ENCODE measurements at places on chromosomes 13 and 19.

DNA sequence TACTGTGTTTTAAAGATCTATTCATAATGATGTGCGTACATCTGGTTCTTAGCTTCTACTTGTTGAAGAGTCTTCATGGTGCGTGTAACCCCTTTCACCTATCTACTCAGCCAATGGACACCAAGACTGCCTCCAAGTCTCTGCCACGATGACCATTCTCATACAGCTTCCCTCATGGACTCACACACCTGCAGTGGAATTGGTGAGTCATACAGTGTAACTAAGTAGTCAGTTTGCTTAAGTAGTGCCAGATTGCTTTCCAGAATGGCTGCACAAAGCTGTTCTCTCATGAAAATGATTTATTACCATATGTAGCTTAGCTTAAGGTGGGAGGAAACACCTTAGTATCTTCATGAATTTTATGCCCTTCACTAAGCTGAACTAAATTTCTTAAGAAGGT lies 112.3 kb downstream of the AKAP11 start:
- DNase-seq = no peak

DNA sequence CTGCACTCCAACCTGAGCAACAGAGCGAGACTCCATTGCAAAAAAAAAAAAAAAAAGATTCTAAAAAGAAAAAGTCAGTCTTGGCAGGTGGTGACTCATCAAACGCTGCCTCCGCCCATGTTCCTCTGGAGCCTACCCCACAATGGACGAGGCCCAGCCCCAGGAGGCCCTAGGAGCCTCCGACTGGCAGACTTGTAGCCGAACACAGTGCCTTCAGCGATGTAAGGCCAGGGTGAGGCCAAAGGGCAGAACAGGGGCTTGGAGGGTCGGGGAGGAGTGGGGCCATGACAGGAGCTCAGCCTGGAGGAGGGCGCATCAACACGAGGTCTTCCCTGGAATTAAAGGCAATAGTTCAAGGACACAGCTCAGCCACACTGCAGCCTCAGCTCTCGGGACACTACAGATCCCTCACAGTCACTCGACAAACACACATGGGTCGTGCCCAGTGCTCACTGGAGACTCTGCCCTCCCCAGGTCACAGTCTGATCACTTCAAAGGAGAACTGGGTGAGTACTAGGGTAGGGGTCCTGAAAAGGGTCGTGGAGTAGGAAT lies 5.1 kb downstream of the USE1 start:
- DNase-seq = peak; percentile 79

- peak; percentile 23 for DNase-seq
Observed at GRCh38 chr19:4676955-4677731, 7.0 kb upstream of the MYDGF start.

DNA sequence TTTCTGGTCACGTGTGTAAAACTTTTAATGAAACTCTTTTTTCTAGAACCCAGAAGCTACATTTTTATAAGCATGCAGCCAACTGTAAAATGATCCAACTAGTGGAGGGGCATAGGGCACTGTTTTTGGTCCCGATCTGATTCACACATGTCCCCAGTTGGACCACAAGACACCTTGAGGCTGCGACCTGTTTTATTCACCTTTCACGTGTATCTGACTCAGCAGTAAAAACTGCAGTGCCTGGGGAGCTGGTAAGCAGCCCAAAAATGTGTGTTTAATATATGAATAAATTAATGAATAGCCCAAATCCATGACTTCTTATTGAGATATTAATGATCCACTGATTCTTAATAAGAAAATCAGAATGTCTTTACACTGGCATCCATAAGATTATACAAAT lies 140.4 kb downstream of the COL4A1 start:
- no peak for DNase-seq

GRCh38 chr19:7368456-7368855 lies 19.7 kb downstream of the ARHGEF18 start:
- no peak for DNase-seq

GRCh38 chr13:28885181-28885580 lies 65.0 kb downstream of the MTUS2 start:
- no peak for DNase-seq

GRCh38 chr13:88701551-88701950 lies 1030.4 kb downstream of the SLITRK5 start:
- no peak for DNase-seq

DNA sequence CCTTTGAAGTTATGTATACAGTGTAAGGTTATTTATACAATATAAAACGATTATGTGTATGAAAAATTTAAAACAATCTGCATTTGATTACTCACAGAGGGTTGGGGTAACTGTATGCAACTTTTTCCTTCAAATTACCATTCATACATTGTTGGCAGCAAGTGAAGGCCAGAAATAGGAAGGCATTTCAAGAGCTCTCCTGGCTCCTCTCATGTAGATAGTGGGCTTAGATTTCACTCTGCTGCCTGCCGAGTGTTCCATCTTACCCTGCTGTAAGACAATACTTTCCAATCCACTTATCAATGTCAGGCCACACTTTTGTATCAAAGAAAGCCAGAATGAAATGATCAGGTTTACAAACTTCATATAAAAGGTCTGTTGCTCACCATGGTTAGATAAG lies 245.2 kb downstream of the DNAJC15 start:
- no peak for DNase-seq

DNA sequence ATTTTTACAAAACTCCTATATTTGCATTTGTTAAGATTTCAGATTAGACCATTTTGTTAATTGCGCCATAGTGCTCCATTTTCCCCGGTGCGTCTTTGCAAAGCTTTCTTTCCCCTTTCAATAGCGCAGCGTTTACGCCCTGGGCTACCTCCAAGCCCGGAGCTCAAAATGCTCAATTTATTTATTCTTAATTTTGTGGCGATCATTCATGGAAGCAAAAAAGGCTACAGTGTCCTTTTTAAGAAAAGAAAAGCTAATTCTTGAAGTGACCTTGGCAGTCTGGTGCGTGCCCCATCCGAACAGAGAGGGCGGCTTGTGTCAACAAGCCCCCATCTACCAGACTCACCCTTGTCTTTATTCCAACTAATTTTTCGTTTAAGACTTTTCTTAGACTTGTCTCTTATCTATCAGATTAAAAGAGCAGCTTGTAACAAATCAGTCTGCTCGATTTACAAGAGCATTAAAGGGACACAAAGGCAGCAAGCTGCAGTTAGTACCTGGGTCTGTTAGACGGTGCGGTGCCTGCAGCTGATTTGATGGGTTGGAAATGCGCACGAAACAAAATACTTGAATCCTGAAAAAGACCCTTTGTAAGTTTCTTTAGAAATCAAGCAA lies 30.1 kb downstream of the GSX1 start:
- no peak for DNase-seq

DNA sequence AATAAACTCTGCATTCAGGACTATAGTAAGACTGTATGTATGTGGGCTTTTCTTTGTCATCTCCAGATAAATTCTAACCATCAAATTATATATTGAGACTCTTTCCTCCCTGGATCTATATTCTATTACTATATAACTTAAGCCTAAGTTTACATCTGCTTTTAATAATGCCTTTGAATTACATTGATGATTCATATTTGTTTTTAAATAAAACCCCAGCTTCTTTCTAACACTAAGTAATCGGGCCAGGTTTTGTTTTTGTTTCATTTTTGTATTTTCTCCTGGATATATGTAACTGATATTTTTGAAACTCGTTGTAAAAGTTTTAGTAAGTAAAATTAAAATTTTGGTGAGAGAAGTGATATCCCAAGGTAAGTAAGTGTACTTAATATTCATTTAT lies 1599.1 kb downstream of the PCDH9 start:
- DNase-seq = no peak

DNA sequence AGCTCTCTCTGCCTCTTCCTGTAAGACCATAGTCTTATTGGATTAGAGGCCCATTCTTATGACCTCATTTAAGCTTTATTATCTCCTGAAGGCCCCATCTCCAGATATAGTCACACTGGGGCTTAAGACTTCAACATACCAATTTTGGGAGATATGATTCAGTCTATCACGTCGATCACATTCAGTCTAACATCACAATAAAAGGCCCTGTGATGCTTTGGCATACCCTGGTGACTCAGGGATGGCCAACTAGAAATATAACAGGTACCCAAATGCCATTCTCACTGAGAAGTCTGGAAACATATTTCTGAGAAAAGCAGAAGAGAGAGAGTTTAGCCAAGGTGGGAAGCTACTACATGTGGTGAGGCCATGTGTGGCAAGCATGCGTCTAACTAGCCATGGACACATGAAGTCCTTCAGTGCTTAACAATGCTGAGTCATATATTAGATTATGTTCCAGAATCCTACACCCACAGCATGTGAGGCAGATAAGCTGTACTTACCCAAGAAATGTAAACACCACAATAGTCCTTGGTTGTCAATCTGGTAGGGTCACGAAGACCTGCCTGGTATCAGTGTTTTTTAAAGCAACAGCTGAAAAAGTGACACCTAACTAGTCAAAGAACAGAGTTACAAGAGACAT lies 485.1 kb downstream of the FOXO1 start:
- DNase-seq = peak; percentile 10

- DNase-seq = peak; percentile 5
Observed at GRCh38 chr13:107650081-107650701, 565.1 kb downstream of the LIG4 start.

DNA sequence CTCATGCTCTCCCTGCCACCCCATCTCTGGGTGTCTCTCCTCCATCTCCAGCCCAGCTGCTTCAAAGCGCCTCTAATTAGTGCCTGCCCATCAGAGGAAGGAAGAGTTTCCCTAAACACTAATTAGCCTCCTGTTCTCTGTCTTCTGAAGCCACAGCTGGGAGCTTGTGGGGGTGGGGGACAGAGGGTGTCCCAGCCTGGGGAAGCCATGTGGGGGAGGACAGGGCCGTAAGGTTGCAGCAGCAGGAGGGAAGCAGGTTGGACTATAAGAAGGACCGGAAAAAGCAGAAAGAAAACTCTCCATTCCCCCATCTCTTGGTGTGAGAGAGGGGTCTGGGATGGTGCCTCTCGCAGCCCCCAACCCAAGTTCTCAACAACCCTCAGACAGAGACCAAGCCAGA lies 26.2 kb downstream of the SLC8A2 start:
- DNase-seq = no peak

GRCh38 chr19:50187937-50188336 lies 15.5 kb upstream of the MYH14 start:
- no peak for DNase-seq

GRCh38 chr19:3586127-3586626 lies 899 bp downstream of the GIPC3 start:
- no peak for DNase-seq

DNA sequence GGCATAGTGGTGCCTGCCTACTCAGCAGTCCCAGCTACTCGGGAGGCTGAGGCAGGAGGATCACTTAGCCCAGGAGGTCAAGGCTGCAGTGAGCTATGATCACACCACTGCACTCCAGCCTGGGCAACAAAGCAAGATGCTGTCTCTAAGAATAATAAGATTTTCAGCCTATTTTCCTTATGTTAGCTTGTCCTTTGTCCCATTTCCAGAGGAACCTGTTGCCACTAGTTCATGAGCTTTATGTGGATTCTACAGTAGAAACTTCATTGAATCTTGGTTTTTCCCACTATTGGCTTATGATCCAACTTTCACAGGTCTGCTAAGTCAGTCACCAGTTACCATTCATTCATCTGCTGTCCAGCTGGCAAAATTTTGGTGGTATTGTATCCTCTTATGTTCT lies 18.2 kb downstream of the FFAR2 start:
- no peak for DNase-seq

DNA sequence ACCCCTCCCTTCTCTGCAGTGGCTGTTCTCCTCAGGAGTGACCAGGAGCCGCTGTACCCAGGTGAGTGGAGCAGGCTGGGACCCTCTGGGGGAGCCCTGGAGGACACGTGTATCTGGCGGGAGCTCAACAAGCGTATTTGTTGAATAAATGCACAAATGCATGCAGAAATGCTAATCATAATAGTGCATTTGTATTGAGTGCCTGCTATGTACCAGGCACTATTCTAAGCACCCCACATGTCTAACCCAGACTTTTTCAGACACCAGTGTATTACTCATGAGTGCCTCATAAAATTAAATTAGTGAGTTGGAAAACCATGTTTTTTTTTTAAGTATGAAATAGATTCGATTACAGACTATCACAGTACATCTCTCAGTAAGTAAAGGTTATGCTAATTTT lies 7.9 kb downstream of the HPN start:
- DNase-seq = no peak

DNA sequence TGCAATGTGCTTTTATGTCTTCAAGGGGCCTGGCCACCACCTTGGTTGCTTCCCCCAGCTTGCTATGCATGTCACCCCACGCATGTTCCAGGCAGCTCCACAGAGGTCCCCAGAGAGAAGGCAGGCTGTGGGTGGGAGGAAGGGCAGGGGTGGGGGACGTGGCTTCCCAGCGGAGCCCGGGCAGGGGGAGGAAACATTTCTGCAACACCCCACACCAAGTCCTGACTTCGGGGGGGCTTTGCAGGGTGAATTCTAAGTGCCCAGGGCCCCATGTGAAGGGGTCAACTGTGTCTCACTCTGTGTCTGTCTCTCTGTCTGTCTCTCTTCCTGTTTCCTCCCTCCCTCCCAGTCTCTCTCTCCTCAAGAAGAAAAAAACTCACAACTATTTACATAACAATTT lies 39.6 kb downstream of the LTBP4 start:
- DNase-seq = no peak

DNA sequence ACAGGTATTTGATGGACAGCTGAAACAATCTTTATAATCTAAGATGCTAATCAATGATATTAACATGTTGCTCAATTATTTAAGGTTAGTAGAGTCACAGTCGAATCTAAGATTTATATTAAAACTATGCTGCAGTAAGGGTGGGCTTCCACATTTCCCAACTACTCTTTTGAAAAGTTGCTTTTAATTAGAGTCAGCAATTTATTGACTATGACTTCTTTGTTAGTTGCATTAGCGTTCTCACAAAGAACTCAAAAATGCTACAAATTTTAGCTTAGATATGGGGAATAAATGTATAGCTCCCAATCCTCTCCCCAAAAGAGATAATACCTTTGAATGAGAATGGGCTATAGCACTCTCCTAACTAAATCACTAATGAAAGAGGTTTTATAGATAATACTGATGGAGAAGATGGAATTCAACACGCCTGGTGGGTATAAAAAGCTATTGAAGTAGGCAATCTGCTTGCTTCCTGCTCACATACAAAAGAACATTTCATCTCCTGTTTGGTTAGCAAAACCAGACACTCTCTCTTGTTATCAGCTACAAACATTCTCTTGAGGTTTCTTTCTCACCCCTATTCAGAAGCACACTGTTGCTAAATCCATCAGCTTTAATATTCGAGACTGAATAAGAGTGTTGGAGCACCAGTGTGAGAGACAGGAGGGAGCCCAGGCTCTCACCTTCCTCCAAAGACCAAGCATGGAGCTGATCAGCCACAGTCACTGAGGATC lies 2.4 kb upstream of the FLT1 start:
- no peak for DNase-seq

- DNase-seq = no peak
Observed at GRCh38 chr13:106376401-106377112, 158.9 kb downstream of the EFNB2 start.

- DNase-seq = no peak
Observed at GRCh38 chr19:5036698-5037563, 68.0 kb downstream of the KDM4B start.

GRCh38 chr13:51599444-51600176 lies 15.3 kb downstream of the WDFY2 start:
- DNase-seq = no peak
